ENCODE measurements at places on chromosomes 2 and 18.
A peak's percentile ranks its signal among the peaks of the same experiment; 100 is the strongest.

DNA sequence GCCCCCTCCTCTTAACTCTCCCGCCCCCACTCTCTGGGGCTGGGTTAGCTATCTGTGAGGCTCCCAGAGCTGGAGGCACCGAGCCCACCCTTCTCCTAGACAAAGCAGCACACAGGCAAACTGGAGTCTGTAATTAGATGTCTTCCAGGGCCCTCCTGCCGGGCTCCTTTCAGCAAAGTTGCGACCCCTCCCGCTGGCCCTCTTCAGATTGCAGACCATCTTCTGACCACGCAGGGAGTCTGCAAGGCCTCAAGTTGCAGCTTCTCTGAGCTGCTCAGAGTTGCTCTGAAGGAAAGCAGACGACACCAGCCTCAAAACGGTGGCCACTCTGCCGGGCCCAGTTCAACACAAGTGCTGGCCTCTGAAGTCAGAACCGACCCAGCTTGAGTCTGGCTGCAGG, 228.4 kb upstream of the COPS8 start:
- DNase-seq, result no peak

- no peak for DNase-seq
These were observed 13.1 kb downstream of the MOCOS start for GRCh38 chr18:36200354-36200771.

- no peak for DNase-seq
These were observed 359.9 kb upstream of the DCC start for GRCh38 chr18:51980101-51980500.

DNA sequence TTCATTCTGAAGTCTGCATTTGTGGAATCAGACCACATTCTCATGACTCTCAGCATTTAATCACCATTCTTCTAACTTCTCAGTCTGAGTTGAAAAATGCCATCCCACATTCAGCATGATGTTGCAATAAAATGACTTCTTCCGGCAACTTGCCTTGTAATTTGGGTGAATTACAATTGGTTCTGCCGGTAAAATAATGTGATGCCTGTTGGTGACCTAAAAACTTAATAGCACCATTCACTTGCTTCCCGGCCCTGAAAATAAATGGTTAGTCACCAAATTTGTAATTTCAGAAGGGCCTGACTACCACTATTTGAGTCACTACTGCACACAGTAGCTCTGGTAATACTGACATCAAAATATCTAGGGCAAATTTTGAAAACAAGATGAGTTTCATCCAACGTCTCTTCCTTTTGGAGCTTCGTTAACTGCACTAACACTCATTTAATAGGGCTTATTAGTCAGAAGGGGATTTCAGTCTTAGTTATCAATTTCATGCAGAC, 637.1 kb upstream of the CHAC2 start:
- DNase-seq, result peak; percentile 30

DNA sequence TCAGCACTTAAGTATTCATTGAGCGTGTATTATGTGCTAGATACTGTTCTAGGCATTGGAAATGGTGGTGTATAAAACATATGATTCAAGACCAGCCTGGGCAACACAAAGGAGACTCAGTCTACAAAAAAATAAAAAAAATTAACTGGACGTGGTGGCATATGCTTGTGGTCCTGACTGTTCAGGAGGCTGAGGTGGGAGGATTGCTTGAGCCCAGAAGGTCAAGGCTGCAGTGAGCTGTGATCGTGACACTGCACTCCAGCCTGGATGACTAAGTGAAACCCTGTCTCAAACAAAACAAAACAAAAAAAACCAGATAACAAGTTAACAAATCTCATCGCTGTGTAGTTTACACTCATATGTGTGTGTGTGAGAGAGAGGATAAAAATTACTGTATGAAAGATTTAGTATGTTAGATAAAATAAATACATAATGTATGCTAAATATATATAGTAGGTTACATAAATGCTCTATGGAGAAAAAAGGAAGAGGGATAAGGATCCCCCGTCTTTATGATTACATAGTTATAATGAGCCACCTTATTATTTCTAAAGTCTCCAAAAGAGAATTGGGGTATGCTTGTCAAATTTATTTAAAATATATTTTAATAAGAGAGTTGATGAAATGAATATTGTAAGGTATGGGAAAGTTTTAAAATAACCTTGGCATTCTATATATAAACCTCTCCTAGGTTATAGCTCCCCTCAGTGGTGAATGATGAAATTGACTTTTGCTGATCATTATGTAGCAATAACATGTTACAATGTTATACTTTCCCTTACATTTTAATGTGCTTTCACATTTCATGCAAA, 69.2 kb downstream of the EHBP1 start:
- no peak for DNase-seq

- DNase-seq, result no peak
These were observed 171.3 kb downstream of the TMEM18 start for GRCh38 chr2:505941-506340.

DNA sequence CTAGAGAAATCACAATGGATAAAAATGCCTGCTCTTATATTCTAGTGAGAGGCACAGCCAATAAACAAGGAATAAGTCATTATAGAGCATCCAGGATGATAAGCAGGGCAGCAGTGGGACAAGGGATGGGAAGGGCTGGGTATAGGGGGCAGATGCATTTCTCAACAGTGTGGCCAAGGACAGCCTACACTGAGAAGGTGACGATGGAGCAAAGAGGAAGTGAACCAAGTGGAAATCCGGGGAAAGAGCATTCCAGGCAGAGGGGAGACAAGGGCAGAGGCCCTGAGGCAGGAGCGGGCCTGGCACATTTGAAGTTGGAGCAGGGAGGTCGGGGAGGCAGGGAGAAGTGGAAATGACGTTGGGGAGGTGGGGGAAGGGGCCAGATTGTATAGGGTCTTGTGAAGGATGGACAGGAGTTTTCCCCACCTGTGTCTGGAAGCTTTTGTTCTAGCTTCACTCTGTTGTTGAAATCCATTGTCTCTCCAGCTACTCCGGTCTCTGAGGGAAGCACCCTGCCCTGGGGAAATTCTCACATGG, 17.6 kb downstream of the TMEM177 start:
- no peak for DNase-seq

DNA sequence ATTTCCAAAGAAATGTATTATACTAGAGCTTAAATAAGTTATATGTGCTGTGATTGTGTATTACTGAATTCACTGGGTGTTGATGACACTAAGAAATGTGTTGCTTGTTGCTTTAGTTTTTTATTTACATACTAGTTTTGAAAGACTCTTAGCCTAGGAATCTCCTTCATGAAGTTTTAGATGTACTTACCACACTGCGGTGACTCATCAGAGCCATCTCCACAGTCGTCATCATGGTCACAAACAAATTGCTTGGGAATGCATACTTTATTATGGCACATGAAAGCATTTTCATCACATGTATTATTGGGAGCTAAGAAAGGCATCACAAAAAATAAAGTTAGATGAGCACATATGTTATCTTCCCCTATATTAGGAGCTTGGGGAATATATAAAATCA, 1624.2 kb downstream of the LRP1B start:
- DNase-seq, result peak; percentile 90

DNA sequence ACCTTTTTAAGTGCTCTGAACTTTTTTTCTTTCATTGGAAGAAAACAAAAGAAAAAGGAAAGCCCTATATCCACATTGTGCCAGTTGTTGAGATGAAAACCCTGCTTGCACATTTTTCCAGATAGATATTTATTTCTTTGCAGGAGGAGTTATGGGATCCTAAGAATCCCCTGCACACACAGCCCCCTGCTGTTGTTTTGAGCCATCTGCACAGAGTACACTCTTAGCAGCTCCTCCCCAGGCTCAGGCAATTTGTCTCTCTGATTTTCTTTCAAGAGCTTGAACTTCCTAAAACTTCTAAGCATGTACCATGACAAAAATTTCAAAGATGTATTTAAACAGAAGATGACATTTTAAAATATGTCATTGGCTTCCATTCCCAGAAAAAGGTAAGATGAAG, 436.9 kb downstream of the METTL4 start:
- no peak for DNase-seq

DNA sequence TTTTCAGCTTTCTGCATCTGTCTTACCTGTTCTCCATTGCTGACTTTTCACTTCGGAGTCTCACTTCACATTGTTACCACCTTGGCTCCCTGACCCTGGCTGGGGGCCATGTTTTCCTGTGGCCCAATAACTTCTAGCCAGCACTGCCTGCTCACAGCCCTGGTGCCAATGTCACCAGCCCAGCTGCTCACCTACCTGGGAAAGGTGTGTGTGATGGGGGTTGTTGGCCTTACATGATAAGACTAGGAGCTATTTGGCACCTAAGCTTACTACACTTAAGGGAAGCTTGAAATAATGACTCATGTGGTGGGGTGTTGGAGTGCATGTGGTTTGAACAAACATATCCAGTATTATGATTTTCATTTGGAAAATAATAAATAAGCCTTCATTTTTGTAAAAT, 37.5 kb upstream of the PGAP1 start:
- no peak for DNase-seq

- no peak for DNase-seq
These were observed 72.4 kb downstream of the PRKCE start for GRCh38 chr2:45723857-45724256.
